Globus pallidus (tissue), 1 donor: ENCODE measurements at places on chromosomes 11 and 22.

DNA sequence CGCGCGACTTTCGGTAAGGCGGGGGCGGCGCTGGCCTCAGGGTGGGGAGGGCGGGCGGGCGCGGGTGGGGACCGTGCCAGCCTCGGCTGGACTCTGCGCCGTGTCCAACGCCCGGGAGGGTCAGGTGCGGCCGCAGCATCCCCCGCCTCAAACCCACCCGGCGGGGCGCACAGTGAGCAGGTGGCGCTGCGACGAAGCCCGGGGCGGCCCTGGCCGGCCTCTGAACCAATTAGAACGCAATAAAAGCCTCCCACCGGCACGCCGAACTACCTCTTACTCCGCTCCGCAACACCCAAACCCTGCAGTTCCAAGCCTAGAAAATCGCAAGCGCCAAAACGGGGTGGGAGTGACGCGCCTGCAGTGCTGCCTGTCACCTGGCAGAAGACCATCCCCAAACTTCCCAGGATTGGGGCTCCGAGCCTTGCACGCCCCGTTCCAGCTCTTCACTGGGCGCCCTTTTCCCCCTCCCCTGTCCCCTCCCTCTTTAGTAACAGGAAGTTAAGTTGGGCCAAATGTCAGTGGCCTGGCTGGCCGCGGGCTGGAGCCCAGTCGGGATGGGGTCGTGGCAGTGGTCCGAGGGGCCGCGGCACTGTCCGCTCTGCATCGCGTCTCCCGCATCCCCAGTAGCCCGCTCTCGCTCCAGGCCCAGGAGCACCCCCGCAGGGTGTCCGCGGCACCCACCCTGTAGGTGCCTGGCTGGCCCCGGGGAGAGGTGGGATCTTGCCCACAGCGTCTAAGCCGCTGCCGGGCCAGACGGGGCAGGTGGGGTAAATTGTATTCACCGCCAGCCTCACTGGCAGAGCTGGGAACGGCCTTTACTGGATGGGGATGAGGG, 541 bp downstream of the MICAL2 start:
- DNase-seq, result no peak

- no peak for DNase-seq
Measured at GRCh38 chr11:61783717-61784505, 8.5 kb downstream of the TMEM258 start.

GRCh38 chr11:73249853-73250783, 22.0 kb upstream of the P2RY6 start:
- DNase-seq, result no peak

GRCh38 chr11:129090056-129090455, 102.1 kb downstream of the ARHGAP32 start:
- no peak for DNase-seq

DNA sequence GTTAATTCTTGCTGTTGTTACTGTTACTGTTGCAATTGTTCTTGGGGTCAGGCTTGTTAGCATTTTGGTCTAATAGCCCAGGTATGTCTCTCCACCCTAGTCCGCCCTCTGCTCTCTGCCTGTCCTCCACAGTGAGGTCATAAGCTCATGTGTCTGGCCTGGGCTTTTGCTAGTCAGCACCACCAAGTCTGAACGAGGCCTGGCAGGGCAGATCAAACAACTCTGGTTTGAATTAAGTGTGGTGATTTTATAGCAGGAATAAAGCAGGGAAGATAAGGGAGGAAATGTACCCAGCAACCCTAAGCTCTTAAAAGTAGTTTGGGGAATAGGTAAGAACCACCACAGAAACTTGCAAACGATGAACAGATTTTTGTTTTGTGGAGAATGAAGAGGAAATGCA, 98.7 kb downstream of the ABTB2 start:
- no peak for DNase-seq

GRCh38 chr11:96393753-96394348, 4.0 kb downstream of the JRKL start:
- DNase-seq, result peak; percentile 59

GRCh38 chr11:70111269-70112016, 33.3 kb downstream of the ANO1 start:
- DNase-seq, result no peak

GRCh38 chr22:28146401-28147314, 227.6 kb upstream of the PITPNB start:
- peak; percentile 62 for DNase-seq

DNA sequence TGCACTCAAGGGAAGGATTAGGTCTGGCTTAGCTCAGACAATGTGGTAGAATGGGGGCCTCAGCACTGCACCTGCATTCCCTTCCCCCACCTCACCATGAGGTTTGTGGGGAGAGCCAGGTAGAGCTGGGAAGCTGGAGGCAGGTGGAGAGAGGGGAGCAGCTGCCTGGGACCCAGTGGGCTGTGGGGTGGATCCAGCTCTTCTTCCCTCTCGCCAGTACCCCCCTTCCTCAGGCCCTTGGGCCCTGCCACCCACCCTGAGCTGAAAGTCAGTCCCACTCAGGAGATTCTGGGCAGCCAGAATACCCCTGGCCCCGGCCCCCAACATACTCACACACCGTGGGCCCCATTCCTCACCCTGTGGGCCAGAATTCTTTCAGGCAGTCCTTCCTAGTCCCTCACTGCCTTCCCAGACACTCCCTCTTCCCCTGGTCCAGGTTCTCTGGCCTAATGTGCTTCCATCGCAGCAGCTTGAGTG, 3.1 kb upstream of the POLD4 start:
- no peak for DNase-seq

DNA sequence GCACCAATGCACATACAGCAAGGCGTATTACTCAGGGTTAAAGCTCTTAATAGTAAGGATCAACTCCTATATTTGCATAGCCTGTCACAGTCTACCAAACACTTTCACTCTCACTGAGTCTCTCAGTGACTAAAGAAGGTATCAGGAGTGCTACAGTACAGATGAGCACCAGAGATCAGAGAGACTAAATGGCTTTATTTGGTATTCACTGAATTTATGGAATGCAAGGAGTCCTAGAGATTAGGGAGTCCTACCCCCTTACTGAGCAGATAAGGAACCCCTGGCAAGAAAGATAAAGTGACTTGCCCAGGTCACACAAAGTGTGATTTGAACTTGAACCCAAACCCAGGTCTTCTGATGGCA, 396.4 kb upstream of the CCDC90B start:
- no peak for DNase-seq

DNA sequence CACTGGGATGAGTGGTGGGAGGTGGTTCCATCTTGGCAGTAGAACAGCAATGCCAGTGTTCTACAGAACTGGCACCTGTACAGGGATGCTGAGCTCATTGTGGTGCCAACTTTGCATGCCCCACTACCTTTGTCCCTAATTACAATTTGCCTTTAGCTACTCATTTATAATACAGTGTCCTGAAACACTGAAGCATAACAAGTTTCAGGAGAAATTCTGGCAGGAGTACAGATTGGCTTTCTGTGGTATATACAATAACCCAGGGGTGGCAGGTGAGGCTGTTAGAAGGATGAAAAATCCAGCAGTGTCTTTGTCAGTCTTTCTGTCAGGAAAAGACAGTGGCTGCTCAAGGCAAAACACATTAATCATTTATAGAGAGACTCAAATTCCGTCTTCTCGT, 240.3 kb downstream of the FAM76B start:
- DNase-seq, result no peak

- no peak for DNase-seq
Measured at GRCh38 chr11:117052196-117053149, 45.8 kb downstream of the SIK3 start.

DNA sequence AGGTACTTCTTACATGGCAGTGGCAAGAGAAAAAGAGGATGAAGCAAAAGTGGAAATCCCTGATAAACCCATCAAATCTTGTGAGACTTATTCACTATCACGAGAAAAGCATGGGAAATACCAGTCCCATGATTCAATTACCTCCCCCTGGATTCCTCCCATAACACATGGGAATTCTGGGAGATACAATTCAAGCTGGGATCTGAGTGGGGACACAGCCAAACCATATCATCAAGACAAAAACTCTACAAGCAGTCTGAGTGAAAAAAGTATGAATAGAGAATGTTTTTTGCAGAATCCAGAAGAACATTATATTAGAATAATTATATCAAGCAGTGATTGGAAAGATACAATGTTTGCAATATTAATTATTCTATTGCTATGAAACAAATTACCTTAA, 893.7 kb downstream of the FAM181B start:
- DNase-seq, result no peak

DNA sequence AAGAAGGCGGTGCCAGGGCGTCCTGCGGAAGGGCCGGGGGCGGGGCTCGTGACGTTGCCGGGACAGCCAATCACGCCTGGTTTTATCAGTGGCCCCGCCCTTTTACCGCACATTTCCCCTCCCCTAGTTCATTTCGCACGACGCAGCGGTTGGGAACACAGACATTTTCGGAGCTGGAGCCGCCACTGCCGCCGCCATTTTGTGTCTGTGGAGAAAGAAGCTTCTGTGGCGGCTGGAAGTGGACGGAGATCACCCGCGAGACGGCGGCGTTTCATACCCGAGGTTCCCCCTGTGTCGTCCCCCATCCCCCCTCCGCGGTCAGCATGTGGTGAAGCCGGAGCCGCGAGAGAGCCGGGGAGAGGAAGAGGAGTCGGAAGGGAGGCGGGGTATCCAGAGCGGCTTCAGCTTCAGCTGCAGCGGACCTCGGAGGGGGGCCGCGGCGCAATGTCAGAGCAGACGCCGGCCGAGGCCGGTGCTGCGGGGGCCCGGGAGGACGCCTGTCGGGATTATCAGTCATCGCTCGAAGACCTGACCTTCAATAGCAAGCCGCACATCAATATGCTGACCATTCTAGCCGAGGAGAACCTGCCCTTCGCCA, at the start of gene PCF11:
Gene PCF11 (plus strand): TSS at position 136 of the 598 bp plus-strand sequence. CDS start 309 bp downstream, at position 445.
- DNase-seq, result no peak

GRCh38 chr11:42713753-42714152, 598.0 kb upstream of the API5 start:
- no peak for DNase-seq

DNA sequence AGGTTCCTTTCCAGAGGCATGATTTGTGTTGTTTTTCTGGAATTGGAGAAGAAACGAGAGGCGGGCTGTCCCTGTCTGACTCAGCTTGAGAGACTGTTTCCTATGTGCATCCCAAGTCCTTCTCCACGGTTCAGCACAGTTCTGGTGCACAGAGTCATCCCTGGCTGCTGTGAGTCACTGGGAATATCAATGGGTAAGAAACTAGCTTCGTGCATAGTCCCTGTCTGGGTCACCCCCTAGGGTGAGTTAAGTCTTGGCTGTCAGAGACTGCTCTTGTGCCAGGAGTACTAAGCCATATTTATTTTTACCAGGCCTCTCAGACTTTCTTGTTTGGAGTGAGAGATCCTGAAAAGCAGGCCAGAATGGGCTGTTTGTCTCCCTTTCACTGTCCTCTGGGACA, 2.4 kb upstream of the LRP4 start:
- no peak for DNase-seq

DNA sequence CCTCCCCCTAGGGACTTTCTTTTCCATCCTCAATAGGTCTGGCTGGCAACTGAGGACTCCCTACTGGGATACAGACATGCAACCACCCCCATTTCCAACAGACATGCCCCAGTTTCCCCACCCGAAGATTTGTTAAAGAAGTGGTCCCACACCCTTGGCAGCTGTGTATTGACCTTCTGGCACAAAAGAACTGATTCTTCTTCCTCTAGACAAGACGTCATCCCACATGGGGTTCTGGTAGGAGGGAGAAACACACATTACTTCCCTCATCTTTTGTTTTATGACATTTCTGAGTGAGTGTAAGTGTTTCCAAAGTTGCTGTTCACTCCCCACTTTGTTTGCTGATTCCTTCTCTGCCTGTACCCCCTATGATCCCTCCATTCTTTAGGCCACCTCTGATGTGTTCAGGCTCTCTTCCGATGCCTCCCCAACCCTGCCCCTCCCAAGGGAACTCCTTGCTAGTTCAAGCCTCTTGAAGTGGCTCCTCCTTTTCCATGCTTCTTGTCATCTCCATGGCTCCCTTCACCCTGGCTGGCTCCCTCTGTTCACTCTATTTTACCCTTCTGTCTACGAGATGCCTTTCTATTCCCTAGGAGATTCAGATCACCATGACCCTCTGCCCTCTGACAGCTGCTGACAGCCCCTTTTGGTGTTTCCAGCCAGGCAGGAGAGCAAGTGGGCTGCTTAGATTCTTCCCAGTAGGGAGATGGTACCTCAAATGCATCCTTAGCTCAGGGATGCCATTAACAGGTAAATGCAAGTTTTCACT, 4.3 kb downstream of the KIRREL3 start:
- no peak for DNase-seq

- no peak for DNase-seq
Measured at GRCh38 chr22:42842658-42843370, 14.3 kb downstream of the ARFGAP3 start.

GRCh38 chr11:112163875-112164685, at the start of gene IL18:
IL18 (minus strand) TSS chr11:112164094; CDS start chr11:112155053, 9,041 bp downstream.
- DNase-seq, result peak; percentile 37

DNA sequence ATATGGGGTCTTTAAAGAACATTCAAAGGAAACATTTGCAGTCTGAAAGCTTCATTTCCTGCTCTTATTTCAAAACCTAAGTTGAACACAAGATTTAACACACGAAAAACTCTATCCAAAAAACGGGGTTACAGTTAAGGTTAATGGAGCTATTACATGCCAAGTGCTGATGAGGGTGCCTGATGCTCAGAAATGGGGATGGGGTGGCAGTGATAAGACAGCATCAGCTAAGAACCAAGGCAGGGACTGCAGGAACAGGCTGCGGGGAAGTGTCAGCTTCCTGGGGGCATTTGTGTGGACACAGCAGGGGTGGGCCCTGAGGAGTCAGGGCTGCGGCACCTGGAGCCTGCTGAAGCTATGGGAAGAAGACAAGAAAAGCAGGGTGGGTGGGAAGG, 12.2 kb downstream of the DGCR2 start:
- DNase-seq, result no peak

GRCh38 chr11:14224395-14224794, 134.6 kb downstream of the RRAS2 start:
- DNase-seq, result no peak

DNA sequence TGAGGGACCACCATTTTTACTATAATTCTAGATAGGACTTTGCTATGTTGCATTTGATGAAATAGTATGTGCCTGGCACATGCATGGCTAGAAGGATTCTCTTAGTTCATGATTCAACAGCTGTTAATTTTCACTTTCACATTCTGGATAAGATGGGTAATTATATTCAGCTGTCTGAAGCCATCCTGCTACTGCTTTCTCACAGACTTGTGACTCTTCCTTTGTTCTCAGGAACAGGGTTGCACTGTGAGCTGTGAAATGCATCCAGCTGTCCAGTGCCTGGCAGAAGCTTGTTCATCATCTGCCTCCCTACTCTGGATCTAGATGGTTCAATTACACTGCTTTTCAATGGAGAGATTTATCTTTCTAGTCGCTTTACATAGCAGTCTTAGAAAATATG, 610.1 kb upstream of the ANO5 start:
- peak; percentile 65 for DNase-seq

- DNase-seq, result no peak
Measured at GRCh38 chr11:110809417-110810199, 97.4 kb upstream of the ARHGAP20 start.
